ENCODE measurements at places on chromosomes 7 and 10.

DNA sequence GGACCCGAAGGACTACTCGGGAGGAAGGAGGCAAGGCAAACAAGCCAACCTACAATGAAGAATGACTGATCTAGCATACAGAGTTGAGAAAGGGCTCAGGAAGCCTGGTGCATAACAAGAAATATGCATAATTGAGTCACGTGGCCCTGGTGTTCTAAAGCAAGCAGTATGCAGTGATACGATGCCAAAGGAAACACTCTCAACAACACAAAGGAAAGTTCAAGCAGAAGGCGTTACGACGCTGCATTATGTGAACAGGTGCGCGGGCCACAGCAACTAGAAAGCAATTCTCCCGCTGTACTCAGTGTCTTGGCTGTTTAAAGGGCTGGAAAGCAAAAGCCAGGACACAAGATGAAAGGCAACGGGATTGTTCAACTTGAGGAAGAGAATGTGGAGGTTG, 100.8 kb downstream of the PRTFDC1 start:
- no peak for DNase-seq

DNA sequence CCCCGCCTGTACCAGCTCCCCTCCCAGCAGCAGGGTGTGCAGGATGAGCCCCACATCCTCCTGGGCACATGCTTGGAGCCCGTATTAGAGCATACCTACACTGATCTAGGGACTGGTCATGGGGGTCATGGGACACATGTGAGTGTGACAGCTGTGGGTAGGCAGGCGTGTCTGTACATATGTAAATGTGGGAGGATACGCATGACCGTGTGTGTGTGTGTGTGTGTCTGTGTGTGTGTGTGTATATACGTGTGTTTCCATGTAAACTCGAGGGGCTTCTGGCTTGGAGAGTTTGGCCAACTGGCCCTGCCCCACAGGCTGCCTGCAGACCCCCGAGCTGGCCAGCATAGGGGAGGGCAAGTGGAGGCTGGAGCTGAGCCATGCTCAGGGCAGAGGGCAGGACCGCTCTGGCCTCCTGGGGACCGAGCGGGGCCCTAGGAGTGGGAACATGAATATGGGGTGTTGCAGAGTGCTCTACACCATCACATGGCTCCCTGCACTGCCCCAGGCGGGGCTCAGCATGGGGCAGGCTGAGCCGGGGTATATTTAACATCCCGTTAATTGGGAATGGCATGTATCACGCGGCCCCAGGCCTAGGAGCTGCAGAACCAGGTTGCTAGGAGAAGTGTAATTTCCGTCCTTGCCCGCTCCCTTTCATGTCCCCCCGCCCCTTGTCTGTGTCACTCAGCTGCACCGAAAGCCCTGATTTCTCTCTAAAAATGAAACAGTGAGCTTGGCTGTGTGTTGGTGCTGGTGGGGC, 152.7 kb upstream of the PCBD1 start:
- DNase-seq = no peak

DNA sequence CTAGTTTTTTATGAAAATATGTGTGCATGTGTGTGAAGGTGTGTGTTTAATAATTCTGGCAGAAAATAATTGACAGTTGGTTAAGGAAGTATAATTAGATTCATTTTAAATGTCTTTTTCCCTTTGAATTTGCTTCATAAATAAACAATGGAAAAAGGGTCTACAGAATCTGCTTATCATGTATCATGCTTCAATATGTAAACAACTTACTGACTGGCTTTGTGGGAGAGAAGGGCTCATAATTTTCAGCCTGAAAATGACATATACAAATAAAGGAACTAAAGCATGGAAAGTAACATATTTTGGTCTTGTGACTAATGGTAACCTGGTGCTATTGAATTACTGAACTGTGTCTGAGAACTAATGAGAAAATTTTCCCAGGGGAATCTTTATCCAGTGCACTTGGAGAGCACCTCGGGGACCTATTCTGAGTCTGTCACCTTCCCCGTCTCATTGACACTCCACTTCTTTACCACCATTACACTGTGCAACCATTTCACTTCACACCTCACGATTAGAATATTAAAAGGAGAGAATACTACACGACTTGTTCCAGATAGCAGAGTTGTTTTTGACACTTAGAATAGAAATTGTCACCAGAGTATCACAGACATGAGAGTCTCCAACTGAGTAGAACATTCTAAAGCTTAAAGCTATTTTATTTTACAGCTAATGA, 298.6 kb downstream of the TFEC start:
- DNase-seq = no peak

DNA sequence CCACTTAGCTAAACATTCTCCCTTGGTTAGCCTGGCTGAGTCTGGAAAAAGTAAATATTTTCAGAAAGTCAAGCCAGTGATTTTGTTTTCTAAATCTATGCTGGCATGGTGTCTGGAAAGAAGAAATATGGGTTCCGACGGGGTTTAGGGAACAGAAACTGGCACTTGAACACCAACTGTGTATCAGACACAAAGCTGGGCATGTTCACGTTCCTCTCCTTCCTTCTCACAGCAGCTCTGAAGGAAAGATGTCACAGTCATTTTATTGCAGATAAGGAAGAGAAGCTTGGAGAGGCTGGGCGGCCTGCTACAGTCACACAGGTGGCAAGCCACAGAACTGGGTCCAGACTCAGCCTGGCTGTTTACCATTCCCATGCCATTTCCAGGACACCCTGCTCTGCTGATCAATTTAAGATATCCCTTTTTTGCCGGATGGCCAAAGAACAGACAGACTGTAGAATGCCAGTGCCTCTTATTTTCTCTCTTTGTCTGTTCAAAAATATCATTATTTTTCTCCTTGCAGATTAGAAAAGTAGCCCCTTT, 118.8 kb downstream of the HERPUD2 start:
- DNase-seq = peak; percentile 75

GRCh38 chr10:18351421-18351820, 211.2 kb downstream of the CACNB2 start:
- DNase-seq = no peak

GRCh38 chr10:104303594-104304355, 34.5 kb downstream of the ITPRIP start:
- DNase-seq = no peak
